ENCODE measurements at places on chromosomes 16 and 17. TPM values are rescaled to one million over a fixed set of nuclear protein-coding genes. Genes with fewer than 3 reads are reported as not detected.
A peak's percentile ranks its signal among the peaks of the same experiment; 100 is the strongest.

DNA sequence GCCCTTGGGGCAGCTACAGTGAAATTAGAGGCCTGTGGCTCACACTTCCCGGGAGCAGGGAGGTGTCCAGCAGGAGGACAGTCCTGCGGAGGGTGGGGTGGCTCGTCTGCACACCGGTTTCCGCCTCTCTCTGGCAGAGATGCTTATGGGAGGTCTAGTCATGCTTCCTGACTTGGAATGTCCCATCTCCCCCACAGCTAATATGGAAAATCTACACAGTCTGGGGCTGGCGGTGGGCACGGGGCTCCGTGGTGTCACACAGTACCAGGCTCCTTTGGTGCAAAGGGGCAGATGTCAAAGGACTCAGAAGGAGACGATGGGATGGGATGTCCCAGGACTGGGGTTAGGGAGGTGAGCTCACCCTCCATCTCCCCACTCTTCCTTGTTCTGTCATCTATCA lies 44.1 kb upstream of the DOC2B start:
- no peak for DNase-seq

GRCh38 chr17:69350911-69351310 lies 24.0 kb upstream of the ABCA5 start:
- no peak for DNase-seq

DNA sequence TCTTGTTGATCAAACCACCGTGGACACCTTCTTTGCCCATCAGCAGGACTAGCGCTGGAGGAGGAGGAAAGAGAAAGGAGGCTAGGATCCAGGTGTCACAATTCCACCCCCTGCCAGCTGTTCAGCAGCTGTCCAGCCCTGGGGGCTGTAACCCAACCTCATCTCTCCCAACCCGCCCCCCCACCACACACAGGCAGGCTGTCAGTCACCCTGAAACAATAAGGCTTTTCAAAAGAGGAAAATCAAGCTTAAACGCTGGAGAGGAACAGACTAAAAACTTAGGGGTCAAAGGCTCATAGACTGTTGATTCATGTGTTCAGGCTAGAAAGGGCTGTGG lies 2.4 kb downstream of the PFN1 start:
- no peak for DNase-seq

DNA sequence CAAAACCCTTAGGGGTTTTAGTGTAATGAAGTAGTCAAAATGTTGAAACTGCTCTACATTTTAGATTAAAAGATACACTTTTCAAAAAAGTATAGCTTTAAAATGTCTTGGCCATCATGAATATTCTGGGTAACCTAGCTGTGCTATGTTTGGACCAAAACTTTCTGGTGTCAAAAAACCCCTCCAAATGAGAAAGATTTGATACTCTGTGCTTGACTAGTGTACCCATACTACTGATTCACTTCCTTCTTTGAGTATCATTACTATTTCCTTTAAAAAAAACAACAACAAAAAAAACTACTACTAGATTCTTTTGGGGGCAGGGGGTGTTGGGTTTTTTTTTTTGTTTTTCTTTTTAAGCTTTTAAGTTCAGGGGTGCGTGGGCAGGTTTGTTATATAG lies 37.3 kb downstream of the PTRH2 start:
- no peak for DNase-seq

DNA sequence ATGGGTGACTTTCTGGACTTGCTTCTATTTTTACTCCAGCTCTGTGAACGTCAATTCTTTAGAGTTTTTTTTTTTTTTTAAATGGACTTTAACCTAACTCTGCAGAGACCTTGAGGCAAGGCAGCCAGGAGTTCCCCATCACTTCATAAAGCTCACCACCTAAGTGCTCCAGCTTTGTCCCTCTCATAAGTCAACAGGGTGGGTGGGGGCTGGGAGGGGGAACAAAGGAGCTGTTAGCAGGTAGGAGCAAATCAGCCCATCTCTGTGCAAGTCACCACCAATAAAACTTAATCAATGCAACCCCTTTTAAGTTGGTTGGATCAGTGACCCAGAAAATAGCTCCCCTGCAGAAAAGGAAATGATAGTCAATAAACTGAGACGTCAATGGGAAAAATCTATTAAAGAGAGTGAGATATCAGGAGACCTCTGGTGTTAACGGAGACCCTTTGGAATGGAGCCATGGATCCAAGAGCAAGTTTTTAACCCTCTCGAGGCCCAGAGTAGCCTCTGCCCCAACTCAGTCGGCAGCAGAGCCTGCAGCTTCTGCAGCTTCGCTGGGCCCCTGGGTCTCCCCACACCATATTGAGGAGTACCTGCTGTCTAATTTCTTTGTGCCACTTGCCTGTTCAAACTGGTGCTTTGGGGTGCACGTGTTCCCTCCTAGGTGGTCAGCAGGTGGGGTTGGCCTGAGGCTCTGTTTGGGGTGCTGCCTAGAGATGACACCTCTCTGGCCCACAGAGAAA lies 27.6 kb upstream of the ETV4 start:
- DNase-seq = no peak

- no peak for DNase-seq
Measured at GRCh38 chr17:9056566-9056965, 35.3 kb downstream of the NTN1 start.

- no peak for DNase-seq
Measured at GRCh38 chr17:261635-262034, 80.2 kb upstream of the DOC2B start.

DNA sequence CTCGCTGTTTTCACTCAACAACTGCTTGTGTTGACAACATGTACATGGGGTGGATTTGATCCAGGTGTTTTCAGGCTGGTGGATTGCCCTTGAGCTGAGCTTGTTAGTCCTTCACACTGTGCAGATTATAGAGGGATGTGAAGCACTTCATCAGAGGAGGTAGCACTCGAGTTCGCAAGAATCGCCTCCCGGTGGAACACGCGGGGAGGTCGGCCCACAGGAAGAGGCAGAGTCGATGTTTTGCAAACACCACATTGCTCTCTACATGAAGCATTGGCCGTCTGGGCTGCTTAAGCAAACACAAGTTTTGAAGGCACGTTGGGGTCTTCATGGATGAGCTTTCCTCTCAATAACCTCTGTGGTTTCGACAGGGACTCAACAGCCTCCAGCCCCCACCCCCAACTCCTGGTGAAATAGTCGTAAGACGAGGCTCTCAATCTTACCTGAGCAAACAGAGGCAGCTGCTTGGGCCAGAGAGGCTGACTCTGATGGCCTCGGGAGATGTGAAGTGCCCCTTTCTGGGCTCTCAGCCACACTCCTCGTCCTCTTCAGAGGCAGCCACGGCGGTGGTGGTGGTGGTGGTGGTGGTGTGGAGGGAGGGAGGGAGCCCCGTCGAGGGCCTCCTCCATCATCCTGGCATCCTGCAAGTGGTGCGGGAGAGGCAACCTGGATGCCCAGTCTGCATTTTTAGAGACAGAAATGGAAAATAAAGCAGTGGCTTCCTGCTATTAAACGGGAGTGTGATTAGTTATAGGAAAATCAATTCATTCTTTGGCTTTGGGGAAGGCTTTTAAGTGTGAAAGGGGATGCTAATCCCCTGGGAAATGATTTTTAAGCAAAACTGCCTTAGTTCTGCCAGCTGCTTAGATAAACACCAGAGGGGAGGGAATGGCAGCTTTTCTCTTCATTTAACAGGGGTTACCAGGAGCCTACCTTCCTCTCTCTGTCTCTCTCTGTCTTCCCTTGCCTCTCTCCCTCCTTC lies 552.5 kb upstream of the EEF2KMT start:
- DNase-seq = no peak

DNA sequence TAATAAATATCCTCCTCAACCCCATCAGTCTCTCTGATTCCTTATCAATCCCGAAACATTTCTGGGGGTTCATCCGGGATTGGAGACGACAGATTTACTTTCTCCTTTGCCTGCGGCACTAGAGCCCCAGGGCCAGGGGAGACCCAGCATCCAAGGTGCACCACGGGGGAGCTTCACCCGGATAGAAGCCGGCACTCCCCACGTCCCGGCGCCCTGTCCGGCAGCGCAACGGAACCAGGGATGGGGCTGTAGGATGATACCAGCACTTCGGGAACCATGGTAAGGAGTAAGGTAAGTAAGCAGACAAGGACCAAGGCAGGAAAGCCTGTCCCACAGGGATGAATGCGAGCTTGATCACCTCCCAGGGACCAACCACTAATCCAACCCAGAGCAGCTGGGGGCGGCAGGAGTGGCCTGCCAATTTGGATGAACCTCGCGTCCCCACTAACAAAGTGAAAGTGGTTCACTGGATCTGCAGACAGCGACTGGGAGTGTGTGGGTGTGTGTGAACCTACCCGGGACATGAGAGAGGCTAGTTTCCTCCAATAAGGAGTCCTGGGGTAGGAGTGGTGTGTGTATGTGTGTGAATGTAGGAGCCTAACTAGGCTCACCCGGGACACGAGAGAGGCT lies 11.9 kb downstream of the POLR3K start:
- no peak for DNase-seq

DNA sequence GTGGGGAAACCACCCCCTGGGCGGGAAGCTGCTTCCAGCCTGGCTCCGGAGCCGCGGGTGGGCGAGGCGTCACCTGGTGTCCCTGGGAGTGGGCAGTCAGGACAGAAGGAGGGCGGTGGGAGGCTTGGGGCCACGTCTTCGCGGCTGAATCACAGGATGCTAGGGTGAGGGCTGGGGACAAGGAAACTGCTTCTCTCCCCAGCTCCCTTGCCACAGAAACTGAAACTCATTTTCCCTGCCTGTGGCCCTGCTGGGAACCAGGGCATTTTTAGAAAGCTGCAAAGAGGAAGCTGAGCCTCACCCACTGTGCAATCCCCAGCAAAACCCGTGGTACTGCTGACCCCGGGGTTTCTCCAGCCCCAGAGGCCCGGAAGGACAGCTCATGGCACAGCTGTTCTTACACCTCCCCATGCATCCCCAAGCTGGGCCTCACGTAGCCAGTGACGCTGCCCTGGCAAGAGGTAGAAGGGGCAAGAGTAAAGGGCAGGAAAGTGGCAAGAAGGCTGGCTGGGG lies 8.2 kb downstream of the RHBDF2 start:
- peak; percentile 81 for DNase-seq

GRCh38 chr17:36512641-36513040 lies 22.0 kb downstream of the MYO19 start:
- no peak for DNase-seq

DNA sequence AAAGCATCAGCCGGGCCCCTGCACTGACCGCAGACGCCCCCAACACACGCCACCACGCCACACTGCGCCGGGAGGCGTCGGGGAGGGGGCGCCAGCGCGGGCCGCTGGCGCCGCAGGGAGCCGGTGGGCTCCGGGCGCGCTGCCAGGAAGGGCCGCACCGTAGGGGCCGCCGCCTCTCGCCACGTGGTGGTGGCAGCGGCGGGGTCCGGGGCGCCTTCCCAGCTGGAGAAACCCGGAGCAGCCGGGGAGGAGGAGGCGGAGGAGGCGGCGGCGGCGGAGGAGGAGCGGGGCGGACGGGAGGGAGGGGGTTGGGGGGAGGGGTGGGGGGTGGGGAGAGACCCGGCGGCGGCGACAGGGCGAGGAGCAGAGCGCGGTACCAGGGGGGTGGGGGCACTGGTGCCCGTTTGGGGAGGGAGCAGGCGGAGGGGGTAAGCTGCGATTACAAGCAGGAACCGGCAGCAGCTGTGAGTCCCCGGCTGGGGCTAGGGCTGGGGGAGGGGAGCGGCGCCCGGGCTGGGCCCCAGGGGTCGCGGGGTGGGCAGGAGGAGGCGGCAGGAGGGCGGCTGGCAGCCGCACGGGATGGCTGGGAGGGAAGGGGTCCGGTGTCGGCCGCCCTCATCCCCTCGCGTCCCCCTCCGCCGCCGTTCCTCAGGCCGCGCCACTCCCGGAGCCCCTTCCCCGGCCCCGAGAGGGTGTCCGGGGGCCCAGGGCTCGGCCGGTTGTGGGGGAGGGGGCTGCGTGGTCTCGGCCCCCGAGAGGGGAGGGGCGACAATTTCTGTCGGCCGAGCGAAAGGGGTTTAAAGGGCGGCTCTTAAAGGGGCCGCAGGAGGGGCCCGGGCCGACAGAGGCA lies at the start of gene TBKBP1:
Gene TBKBP1 (plus strand): TSS at position 431 of the 850 bp plus-strand sequence. CDS start 1,952 bp downstream, outside the sequence.
- DNase-seq = no peak

GRCh38 chr16:15903960-15904359 lies 15.6 kb upstream of the CEP20 start:
- DNase-seq = no peak

GRCh38 chr17:37234106-37234505 lies 141.7 kb upstream of the C17orf78 start:
- DNase-seq = no peak

GRCh38 chr17:63837480-63837879 lies 5.0 kb downstream of the SMARCD2 start:
- no peak for DNase-seq

GRCh38 chr17:39376434-39376833 lies 25.0 kb downstream of the FBXL20 start:
- DNase-seq = no peak

GRCh38 chr17:28528327-28529012 lies 22.3 kb downstream of the FOXN1 start:
- peak; percentile 70 for DNase-seq

DNA sequence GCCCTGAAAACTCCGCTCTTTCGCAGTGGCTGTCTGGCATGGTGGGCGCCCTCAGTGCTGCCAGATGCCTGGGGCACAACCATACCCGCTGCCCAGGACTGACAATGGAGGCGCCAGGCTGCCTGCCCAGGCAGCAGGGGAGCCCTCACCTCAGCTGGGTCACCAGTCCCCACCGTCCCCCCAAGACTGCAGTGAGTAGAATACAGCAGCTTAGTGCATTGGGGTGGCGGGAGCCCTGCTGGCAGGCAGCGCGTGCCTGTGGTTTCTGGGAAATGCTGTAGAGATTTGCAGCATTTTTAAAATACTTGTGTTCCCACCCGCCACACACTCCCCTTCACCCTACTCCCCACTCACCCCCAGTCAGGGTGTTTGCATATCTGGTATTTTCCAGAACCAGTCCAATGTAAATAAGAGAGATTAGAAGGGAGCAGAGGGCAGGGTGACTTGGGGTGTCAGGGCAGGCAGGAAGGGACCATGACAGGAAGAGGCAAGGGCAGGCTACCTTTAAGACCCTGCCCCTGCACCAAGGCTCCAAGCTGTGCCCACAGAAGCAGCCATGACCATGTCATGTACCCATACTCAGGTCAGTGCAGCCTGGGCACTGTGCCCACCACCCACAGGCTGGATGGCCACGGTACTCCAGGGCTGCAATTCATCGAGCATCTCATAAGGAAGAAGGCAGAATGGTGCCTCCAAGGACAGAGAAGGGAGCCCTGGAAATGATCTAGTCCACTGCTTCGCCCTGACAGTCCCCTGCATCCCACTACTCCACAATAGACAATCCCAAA lies 21.5 kb downstream of the MYO18A start:
- DNase-seq = peak; percentile 91

GRCh38 chr17:40915721-40916256 lies 21.7 kb downstream of the KRT23 start:
- peak; percentile 69 for DNase-seq

GRCh38 chr16:400061-400591 lies 1.6 kb upstream of the DECR2 start:
- no peak for DNase-seq

The C16orf46 gene
- total RNA-seq = not detected

The RNF43 gene
- total RNA-seq = not detected

The PIK3R6 gene
- total RNA-seq = not detected

The P3H4 gene
- 51.6 TPM for total RNA-seq

The EME1 gene
- total RNA-seq = 6.1 TPM

The CNTNAP1 gene
- 11.8 TPM for total RNA-seq

The CACNG3 gene
- total RNA-seq = not detected

The SEPTIN1 gene
- 0.17 TPM for total RNA-seq

The CPD gene
- total RNA-seq = 29.6 TPM

The FOXC2 gene
- total RNA-seq = 2.0 TPM

The SERPINF2 gene
- 0.05 TPM for total RNA-seq

The KRT222 gene
- 0.07 TPM for total RNA-seq
